ENCODE measurements at places on chromosomes 2 and 18. TPM values are rescaled to one million over a fixed set of nuclear protein-coding genes. Genes with fewer than 3 reads are reported as not detected.

Gene CCDC121
- 1.4 TPM for total RNA-seq

Gene CCDC68
- total RNA-seq: 3.0 TPM

Gene RAPGEF4
- total RNA-seq: 4.5 TPM

Gene TPRKB
- total RNA-seq: 70.6 TPM

Gene SNTG2
- not detected for total RNA-seq
